Activated CD8-positive, alpha-beta memory T cell treated with anti-CD3 and anti-CD28 coated beads, Interleukin-2, amount 50 U/mL, for 48 hours (primary cell): ENCODE measurements at places on chromosomes 7 and 10.

GRCh38 chr7:48168159-48168558 is 3.1 kb upstream of the ABCA13 start:
- no peak for DNase-seq

DNA sequence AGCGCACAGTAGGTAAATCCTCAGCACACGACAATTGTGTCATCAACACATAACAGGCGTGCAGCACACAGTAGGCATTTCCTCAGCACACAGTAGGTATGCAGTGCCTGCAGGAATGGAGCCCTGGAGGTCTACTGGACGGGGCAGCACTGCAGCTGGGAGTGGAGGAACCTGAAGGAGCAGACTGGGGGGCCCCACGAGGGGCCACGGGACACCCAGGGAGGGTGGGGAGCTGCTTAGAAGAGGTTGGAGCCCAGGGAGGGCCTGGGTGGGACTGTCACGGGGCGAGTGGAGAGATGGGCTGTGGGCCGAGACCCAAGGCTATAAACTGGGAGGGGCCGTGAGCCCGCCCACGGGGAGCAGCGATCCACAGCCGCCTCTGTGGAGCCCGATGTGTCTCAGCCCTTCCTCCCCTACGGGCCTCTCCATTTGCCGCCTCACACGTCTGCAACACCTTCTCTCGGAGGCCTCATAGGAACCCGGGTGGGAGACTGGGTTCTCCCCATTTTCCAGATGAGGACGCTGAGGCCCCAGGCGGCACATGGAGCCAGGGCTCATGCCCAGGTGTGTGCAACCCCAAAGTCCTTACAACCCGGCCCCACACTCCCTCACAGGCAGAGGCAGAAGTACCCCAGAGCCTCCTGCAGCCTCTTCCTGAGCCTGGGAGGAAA is 101.5 kb downstream of the MICALL2 start:
- DNase-seq, result no peak

GRCh38 chr7:114481999-114482398 is 67.4 kb downstream of the FOXP2 start:
- DNase-seq, result no peak

DNA sequence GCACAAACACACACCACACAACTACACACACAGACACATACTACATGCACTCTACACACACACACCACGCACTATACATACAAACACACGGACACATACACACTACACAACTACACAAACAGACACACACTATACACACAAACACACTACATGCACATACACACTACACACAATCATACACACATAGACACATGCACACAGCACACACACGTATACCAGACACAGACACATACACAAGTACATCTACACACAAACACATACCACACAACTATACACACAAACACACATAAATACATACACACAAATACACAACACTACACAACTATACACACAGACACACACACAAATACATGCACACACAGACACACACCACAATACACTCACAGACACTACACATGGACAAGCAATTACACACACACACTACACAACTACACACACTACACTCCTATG is 4.6 kb downstream of the GPR15LG start:
- DNase-seq, result peak; percentile 20

DNA sequence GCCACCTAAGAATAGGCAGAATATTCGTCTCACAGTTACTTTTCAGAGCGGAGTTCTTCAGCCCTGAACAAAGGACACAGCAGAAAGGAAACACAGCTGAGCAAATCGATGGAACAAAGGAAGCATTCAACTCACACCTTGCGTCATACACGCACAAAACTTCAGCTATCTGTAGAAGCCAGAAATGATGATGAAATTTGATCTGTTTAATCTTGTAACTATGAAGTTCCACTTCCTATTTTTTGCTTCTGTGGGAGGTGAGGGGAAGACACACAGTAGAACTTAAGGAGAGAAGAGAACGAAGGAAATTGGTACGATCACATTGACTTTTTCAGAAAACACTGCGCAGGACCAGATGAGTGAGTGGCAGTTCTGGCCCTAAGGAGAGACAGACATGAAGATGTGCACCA is 26.2 kb downstream of the FAM171A1 start:
- DNase-seq, result no peak
